ENCODE measurements at places on chromosomes 5 and 9.

DNA sequence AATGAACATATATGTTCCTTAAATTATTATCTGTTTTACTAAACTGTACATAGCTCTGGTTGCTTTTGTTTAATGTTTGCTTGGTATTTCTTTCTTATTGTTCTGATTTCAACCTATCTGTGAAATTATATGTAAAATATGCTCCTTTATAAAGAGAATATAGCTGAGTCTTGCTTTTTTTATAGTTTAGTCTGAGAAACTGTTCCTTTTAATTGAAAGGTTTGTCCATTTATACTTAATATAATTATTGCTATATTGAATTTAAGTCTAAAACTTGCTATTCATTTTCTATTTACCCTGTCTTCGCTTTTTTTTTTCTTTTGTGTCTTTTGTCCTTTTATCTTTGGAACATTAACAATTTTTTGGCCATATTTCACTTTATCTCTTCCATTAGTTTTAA lies 712.0 kb downstream of the MAT2B start:
- DNase-seq: no peak

DNA sequence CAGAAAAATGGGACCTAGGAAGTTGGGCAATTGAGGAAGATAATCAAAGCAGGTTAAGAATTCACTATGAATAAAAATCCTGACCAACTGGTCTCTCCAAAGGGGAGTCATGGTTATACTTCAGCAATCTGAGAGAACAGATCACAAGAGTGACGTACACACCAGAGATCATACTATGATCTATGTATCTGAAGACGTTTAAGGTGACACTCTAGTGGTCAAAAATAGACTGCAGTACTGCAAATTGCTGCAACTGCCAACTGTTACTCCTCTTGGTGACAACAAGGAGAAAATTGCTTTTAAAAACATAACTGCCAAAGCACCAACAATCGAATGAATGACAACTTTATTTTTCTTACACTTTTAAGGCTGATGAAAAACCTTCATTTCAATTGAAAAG lies 4.9 kb downstream of the AK6 start:
- peak; percentile 28 for DNase-seq

DNA sequence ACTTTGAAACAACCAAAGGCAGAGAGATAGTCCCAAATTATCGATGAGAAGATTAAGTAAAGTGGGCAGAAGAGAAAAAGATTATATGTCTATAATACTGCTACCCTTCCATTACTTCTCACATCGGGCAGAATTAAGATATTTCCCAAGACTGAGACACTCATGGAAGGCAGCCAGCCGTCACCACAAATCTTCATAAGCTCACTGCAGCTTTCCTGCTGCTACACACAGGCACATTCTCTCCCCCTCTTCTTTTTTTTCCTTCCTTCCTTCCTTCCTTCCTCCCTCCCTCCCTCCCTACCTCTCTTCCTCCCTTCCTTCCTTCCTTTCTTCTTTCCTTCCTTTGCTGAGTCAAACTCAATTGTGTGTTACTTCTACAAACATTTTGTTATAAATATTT lies 58.7 kb upstream of the SPATA31C2 start:
- no peak for DNase-seq

DNA sequence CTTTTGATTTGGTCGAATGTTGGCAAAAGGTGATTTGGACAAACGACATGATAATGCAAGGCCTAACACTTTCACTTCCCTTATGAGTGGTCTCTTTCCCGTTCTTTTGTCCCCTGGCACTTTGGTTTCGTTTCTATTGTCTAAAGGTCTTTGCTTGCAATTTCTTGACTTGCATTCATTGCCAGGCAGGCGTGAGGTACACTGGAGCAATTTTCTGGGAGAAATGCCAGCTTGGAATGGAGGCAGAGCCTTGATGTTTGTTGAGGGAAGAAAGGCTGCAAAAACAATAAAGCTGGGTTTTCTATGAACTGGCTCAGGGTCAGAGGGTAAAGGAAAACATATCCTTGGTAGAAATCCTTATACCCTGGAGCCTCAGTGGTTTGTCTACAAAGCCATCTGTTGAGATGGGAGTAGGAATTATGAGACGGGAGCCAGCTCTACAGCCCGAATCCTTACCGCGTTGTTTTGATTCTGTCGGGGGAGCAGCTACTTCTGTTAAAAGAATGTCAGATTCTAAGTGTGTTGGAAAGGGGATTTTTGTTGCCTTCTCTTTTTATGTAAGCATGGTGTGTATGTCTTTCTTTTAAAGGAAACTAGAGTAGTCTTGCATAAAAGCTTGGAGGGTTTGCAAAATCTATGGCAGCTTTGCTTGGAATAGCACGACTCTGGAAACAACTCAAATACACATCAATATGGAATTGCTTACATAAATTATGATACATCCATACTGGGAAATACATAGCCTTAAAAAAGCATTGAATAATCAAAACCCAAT lies 158.9 kb downstream of the RMI1 start:
- DNase-seq: no peak

- DNase-seq: no peak
These were observed 59.7 kb upstream of the SNCAIP start for GRCh38 chr5:122252319-122252718.

GRCh38 chr9:77997611-77998284 lies 33.9 kb downstream of the GNAQ start:
- DNase-seq: no peak

GRCh38 chr9:37905131-37905505 lies 1.2 kb upstream of the SLC25A51 start:
- peak; percentile 48 for DNase-seq

All from NCI-H82 (cell line).